ENCODE measurements at places on chromosomes 4 and X.
A peak's percentile ranks its signal among the peaks of the same experiment; 100 is the strongest.

GRCh38 chrX:8192276-8192675 lies 21.2 kb upstream of the VCX2 start:
- DNase-seq = no peak

- peak; percentile 73 for DNase-seq
These were observed 851.0 kb downstream of the RAB28 start for GRCh38 chr4:12633053-12633651.

GRCh38 chrX:154718616-154719015 lies 32.3 kb downstream of the GAB3 start:
- no peak for DNase-seq

DNA sequence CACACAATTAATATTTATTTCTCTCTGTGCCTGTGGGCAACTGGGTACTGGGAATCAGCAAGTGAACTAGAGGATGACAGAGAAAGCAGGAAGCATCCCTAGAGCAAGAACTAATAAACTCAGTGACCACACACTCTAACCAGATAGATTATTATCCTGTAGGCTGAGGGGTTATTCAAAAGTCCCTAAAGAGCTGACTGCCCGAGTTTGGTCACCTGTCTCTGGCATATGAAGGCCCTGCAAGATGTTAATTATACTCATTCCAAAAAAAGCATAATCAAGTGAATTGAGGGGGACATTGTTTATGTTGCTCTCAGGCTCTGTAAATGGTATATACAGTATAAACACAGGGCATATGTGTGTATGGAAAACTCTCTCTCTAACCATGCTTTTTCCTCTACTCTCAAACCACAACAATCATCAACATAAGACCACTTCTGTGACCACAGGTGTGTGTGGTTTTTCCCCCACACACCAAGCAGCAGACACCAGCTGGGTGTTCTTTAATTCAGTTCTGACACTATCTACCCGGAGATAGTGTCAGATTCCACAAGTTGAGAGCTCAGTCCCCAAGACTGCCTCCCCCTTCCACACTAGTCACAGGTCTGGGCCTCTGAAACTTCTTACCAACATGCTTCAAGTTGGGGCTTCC lies 6.2 kb upstream of the HPSE start:
- DNase-seq = no peak

- DNase-seq = no peak
These were observed 32.3 kb downstream of the BBS12 start for GRCh38 chr4:122764821-122765215.

GRCh38 chrX:84830836-84831235 lies 172.8 kb upstream of the APOOL start:
- DNase-seq = no peak

DNA sequence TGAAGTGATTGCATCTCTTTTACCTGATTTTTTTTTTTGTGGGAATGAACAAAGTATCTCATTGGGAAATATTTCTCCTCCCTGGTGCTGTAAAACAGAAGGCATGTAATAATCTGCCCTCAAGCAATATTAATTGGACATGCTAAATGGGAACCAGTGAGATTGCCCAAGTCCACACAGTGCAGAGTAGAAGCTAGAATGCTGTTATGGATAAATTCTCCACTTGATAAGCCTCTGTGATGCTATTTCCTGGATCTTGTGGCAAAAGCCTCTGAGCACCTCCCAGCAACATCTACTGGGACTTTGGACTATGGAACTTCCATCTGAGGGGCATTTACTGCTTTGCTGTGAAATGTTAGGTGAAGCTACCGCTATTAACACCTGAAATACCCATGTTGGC lies 46.9 kb upstream of the YTHDC1 start:
- DNase-seq = no peak

DNA sequence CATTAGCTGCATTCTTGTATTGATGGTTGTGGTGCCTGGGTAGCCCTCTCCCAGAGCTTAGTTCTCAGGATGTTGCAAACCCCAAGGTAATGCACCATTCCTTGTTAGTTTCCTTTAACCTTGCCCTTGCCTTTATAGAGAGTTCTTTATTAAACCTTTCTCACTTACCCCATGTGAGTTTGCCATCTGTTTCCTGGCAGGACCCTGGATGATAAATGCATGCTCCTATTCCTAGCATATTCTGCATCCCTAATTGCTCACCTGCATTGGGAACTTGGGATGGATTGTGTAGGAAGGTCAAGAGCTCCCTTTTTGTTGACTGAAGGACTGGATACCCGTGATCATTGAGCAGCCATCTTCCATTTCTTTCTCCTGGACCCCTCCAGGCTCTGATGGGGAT lies 59.9 kb upstream of the AP1S2 start:
- DNase-seq = no peak

- DNase-seq = no peak
These were observed 15.4 kb downstream of the LRP2BP start for GRCh38 chr4:185380320-185380719.

DNA sequence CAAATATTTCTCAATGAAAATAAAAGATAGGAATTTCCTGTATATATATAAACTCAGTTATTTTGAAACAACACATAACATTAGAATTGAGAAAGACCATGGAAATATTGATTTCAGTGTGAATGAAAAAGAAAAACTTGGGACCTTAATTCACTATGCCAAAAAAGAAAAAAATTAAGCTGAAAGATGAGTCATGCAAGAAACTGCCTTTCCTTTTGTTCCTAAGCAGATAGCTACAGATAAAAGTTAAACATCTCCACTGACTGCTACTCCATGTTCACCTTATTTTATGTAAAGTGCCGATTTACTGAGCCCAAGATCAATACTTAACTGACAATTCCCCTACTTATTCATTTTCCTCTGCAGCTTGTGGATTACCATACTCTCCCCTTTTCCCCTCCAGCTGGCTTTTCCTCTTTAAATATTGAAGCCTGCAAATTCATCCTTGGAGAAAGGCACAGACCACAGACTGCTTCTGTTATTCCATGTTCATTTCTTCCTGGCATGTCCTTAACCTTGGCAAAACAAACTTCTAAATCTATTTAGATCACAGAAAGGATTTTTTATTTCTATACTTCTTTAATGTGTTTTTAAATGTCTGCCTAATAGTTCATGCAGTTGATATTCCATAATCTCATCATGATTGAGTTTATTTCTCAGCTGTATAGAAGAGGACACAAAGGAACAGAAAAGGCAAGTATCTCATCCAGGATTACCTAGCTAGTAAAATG lies 40.5 kb upstream of the YTHDC1 start:
- no peak for DNase-seq

DNA sequence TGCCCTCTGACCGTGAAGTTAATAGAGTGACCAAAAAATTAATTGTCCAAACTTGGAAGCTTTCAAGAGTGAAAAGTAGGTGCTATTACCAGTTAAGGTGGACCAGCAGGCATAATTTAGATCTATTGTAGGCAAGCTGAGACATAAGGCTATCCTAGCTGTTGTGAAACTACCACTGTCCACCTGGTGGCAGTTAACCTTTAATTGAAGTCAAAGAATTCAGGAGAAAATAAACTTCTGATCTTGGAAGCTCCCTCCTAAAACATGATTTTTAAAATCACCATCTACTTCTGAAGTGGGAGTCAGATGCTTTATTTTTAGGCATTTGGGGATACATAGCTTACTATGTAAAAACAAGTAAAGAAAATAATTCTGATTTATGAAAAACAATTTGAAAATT lies 636.3 kb upstream of the HTR2C start:
- DNase-seq = no peak

GRCh38 chr4:37359261-37359660 lies 114.7 kb downstream of the NWD2 start:
- no peak for DNase-seq

- no peak for DNase-seq
These were observed 67.9 kb downstream of the AFF1 start for GRCh38 chr4:87002682-87003043.

DNA sequence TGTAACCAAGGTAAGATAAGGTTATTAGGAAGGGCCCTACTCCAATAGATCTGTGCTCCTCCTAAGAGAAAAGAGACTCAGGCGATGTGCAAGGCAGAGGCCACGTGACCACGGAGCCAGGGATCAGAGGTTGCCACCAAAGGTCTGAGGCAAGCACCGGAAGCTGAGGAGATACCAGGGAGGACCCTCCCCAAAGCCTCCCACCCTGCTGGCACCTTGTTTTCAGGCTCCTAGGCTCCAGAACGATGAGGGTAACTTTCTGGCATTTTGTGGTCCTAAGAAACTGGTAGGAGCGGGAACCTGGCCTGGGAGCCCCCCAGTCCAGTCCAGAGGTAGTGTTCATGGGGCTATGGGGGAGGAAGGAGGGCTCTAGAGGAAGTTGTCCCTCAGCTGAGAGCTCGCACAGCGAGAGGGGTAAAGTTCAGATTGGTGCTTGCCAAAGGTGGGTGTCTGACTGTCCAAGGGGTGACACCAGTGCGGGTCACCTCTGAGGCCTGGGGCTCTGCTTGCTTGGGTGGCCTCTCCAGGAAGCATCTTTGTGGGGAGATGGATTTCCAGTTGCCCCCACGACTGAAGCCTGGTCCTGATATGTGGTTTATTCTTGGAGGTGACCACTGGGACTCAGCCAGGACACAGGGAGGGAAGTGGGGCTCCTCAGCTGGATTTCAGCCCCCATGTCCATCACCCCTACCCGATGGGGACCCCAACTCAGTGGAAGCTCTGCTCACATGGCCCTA lies 7.5 kb upstream of the LETM1 start:
- no peak for DNase-seq

GRCh38 chr4:186255122-186255521 lies 10.9 kb upstream of the F11 start:
- DNase-seq = no peak

GRCh38 chr4:102687982-102688433 lies 72.8 kb downstream of the MANBA start:
- DNase-seq = no peak

DNA sequence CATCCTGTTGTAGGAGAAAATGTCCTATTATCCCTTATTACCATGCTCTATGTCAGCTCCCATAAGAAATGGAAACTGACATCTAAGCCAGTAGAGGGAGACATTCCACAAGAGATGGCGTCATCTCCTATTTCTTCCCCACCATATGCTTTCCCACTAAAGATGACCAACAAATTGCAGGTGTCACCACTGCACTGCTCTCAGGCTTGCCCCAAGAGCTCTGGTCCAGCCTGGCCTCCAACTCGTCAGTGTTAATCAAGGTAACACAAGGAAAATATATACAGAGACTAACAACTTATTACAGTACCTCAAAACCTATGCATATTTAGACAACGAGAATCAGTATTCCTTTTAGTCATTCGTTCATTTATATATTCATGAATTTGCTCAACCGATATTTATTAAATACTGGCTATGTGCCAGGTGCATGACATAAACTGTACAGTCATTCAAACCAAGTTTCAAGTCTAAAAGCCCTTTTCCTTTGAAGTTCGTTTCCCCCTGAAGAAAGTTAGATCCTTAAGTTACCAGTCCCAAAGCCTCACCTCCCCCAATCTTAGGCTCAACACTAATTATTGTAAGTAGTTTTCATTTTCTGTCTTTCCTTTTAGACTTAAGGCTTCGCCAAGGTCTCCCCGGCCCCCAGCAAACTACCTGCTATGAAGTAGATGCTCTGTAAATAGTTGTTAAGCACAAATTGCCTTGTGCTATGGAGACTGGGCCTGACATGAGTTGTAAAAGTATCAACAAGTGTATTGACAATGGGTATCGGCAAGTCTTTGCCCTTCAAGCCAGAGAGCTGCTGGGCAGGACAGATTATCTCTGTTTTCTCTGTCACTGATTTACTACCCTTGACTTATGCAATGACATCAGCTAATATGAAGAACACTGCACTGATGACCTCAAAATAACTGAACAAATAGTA lies 3.1 kb upstream of the FGB start:
- DNase-seq = no peak

- no peak for DNase-seq
These were observed 1447.2 kb downstream of the FSTL5 start for GRCh38 chr4:160716551-160716950.

DNA sequence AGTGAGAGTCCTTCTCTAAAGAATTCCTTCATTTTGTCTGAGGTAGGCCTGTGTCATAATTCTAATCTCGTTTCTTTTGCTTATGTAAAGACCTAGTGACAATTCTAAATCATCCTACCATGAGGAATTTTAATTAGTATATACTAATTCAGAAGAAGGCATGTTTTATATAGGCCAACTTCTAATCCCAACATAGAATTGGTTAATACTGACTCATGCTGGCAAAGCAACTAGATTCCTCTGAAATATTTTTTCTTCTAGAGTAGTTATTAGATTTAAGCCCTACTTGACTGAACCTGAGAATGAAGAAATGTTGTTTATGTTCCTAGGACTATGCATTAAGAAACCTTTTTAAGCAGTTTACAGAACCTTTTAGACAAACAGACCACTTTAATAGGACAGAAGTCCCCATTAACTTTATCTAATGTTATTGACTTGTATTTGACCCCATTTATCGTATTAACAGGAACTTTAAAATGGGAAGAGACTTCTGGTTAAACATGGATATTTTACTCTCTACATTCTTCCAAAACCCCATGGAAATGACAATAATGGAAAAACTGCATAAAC lies 56.1 kb upstream of the EIF1AX start:
- DNase-seq = no peak

GRCh38 chr4:17690135-17690534 lies 75.7 kb downstream of the MED28 start:
- no peak for DNase-seq

DNA sequence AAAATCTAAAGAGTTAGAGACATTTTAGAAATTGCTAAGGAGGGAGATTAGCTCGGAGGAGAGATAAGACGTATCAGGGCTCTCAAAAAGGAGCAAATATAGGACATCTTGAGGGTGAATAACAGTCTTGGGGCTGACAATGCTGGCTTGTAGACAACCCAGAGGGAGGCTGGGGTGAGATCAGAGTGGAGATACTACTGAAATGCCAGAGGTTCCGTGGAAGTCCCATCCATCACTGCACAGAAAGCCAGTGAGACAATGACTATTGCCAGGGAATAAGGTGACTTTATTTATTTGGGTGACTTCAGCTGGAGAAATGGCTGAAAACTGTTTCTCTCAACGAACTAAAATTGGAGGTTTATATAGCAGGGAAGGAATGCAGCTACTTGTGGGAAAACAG lies 838.1 kb upstream of the AGA start:
- no peak for DNase-seq

GRCh38 chr4:168502861-168503260 lies 6.0 kb downstream of the PALLD start:
- DNase-seq = no peak

DNA sequence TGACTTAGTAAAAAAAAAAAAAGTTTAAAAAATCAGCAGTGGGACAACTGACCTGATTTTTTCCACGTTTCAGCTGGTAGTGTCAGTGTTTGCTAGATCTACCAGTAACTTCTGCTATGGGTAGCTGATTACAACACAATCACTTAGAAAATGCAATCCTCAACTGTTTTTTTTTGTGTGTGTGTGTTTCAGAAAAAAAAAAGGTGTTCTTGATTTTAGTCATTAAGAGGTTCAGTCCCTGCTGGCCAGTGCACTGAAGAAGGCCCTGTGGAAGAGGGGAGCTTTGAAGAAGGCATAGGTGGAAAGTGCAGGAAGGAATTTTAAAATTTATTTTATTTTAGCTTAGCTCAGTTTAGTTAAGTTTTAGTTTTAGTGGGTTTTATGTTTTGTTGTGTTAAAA lies 46.9 kb downstream of the SH2D1A start:
- no peak for DNase-seq

DNA sequence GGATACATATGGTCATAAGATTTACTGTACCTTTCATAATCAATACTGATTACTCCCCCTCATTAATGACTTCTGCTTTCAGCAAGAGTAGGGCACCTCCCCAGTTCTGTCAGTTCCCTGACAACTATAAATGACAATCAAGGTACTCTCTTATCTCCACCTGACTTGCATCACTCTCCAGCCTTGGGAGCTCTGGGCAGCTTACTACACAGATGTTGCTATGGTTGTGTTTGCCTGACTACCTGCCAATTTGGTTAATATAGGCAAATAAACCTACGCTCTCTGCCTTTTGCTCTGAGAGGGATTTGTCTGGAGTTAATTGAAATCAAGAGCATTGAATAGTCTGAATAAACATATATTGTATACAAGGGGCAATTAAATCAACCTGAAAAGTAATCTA lies 22.8 kb upstream of the MAP7D3 start:
- no peak for DNase-seq

Measured in left cardiac atrium (tissue), 4 donors.